K562 (cell line): ENCODE measurements at places on chromosomes 2 and 18. TPM values are rescaled to one million over a fixed set of nuclear protein-coding genes. Genes with fewer than 3 reads are reported as not detected.
A peak's percentile ranks its signal among the peaks of the same experiment; 100 is the strongest.

DNA sequence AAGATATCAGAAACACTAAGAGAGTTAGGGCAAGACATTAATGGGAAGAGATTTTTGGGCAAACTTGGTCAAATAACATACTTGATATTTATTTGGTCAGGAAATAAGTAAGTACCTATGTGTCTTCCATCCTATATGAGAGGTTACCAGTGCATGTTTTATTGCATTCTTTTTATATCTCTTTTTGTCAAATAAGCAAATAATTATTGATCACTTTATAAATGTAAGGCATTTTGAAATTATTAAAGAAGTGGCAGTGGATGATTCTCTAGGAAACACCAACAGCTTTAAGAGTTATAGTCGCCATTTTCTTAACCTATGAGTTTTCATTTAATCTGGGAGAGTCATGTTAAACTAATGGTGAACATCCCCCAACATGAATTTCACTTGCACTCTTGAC, 453.3 kb downstream of the MEIS1 start:
- DNase-seq = no peak

DNA sequence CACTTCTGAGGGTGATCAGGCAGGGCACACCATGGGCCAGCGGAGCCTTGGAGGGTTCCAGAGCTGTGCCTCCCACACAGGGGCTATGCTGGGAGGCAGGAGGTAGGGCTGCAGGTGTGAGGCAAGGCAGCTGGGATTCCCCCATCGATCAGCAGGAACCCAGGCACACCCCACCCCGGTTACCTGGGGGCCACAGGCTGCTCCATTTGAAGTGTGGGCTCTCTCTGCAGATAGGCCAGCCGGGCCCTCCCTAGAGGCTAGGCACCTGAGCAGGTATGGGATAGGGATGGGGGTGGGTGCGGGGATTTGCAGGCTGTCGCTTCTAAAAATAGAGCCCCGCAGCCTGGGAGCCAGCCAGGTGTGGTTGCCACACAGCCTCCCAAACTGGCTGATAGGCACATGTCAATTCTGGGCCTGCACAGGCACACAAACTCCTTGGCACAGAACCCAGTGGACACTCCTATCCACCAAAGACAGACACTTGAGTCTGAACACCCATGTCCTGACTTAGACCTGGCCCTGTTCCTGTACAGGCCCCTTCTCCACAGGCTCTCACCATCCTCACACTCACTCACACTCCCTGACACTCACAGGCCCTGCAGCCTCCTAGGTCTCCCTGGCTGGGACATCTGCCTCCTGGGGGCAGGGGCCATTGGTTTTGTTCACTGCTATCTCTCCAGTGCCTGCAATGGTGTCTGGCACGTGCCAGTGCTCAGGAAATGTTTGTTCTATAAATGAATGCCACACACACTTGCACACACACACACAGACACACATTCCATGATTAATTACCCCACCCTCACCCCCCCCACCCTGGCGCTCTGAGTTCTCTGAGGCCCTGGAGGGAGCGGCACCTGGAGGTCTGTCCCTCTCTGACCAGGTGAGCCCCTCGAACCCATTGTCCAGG, 73.4 kb downstream of the ZFP36L2 start:
- DNase-seq = no peak

- DNase-seq = no peak
Measured at GRCh38 chr2:38159597-38159996, 83.6 kb upstream of the CYP1B1 start.

GRCh38 chr18:38481576-38481975, 916.0 kb upstream of the CELF4 start:
- DNase-seq = no peak

CENPA gene
- total RNA-seq = 45.6 and 51.7 TPM in 2 replicates

GRCh38 chr2:225841314-225841713, 441.8 kb downstream of the NYAP2 start:
- DNase-seq = no peak

CD8B2 gene
- not detected in 2 replicates for total RNA-seq

DNA sequence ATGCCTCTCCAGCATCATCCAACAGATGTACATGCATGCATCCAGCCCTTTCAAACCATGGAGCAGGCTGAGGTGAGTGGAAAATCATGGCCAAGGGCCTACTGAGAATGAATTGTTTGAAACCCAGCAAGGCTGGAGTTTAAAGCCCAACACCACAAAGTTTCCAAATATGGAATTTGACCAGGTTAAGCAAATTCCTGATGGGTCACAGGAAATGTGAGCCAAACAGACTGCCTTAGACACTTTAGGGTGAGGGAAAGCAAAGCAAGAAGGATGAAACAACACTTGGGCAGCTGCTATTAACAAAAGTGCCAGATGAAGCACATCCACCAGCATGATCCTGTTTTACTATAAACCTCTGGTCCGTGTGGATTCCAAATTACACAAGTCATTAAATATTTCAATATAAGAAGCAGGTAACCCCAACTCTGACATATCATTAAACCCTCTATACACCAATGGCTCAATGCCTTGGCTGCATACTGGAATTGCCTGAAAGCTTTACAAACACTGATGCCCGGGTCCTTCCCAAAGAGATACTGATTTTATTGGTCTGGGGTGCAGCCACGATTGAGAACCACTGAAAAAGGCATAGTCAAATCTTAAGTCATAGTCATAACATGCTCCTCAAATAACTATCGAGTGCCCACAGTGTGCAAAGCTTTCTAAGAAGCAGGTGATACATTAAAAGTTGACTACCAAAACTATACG, 9.1 kb downstream of the KLF7 start:
- no peak for DNase-seq

AKAIN1 gene
- not detected in 2 replicates for total RNA-seq

DNA sequence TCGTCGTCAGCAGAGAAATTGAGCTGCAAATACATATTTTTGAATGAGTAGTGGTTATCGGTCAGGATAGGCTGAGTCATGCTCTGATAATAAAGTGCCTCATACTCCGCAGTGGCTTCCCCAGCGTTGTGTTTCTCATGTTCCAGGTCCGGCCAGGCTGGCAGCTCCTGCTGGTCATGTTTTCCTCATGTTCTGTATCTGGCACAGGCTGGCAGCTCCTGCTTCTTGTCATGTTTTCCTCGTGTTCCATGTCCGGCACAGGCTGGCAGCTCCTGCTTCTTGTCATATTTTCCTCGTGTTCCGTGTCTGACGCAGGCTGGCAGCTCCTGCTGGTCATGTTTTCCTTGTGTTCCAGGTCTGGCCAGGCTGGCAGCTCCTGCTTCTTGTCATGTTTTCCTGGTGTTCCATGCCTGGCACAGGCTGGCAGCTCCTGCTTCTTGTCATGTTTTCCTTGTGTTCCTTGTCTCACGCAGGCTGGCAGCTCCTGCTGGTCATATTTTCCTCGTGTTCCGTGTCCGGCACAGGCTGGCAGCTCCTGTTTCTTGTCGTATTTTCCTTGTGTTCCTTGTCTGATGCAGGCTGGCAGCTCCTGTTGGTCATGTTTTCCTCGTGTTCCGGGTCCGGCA, 148.9 kb downstream of the ATP9B start:
- DNase-seq = peak; percentile 30

PRKAG3 gene
- total RNA-seq = not detected in 2 replicates

DNA sequence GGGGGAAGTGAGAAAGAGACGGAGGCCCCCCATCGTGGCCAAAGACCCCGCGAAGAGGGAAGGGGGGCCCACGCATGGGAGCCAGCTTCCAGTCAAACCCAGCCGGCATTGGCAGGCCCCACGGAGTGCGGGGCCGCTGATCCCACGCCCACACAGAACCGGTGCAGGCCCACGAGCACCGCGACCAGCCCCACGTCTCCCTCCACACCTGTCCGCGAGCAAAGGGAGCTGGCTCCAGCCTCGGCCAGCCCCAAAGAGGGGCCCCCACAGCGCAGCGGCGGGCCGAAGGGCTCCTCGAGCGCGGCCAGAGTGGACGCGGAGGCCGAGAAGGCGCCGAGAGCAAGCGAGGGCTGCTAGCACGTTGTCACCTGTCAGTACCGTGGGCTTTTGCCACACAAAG, 125.0 kb upstream of the TWIST2 start:
- DNase-seq = no peak

DNA sequence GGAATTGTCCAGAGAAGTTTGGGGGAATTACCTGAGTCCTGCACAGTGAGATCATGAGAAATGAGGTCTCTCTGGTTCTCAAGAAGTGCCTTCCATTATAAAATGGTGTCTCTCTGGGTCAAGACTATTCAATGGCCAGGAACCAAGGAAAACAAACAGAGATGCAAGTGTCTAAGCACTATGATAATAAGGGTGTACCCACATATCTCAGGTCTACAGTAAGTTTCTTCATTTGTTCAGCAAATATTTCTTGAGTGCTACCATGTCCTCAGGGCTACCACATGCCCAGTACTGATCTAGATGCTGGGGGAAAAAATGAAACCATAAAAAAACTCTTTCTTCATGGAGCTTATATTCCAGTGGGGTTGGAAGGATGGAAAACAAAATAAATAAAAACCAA, 170.0 kb downstream of the ACKR3 start:
- no peak for DNase-seq

GRCh38 chr18:63271881-63272299, 47.7 kb downstream of the BCL2 start:
- no peak for DNase-seq

- no peak for DNase-seq
Measured at GRCh38 chr2:64273524-64274398, 129.5 kb upstream of the PELI1 start.

GRCh38 chr18:63141778-63142176, 177.8 kb downstream of the BCL2 start:
- DNase-seq = no peak

COL6A3 gene
- 4.1 and 4.3 TPM in 2 replicates for total RNA-seq

DNA sequence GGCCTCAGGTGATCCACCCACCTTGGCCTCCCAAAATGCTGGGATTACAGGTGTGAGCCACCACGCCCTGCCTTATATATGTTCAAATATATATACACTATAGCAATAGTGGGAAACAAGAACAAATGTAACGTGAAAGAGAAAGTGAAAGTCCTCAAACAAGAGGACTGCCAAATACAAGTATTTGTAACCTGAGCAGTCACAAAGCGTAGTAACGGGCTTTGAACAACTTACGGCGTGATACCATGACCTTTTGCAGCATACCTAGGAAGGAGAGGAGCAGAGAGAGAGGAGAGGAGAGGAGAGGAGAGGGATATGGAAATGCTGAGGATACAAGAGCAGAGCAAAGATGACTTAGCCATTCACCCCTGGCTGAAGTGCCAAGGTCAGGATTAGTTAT, 113.8 kb upstream of the RGPD4 start:
- DNase-seq = no peak

LAMA3 gene
- 0.07 and 0.13 TPM in 2 replicates for total RNA-seq

GCG gene
- 0.29 TPM in 1 of 2 replicates, not detected in the other for total RNA-seq

- no peak for DNase-seq
Measured at GRCh38 chr2:79638954-79639353, 126.1 kb downstream of the CTNNA2 start.

DNA sequence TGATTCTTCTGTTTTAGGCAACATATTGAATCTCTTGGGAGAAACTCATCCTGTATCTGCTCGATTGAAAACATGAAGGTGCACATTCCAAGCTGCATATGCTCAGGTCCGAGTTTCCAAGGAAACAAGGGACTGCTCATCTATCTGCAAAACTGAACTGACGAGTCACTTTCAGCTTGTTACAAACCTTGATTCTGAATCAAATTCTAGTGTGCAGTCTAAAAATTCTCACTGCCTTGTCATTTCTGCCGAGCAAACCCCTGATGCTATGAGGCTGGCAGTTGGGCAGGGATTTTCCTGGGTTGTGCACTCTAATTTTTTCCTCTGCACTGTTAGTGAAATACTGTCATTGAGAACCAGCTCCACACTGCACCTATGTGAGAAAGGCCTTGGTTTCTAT, 101.3 kb upstream of the ETAA1 start:
- no peak for DNase-seq

DNA sequence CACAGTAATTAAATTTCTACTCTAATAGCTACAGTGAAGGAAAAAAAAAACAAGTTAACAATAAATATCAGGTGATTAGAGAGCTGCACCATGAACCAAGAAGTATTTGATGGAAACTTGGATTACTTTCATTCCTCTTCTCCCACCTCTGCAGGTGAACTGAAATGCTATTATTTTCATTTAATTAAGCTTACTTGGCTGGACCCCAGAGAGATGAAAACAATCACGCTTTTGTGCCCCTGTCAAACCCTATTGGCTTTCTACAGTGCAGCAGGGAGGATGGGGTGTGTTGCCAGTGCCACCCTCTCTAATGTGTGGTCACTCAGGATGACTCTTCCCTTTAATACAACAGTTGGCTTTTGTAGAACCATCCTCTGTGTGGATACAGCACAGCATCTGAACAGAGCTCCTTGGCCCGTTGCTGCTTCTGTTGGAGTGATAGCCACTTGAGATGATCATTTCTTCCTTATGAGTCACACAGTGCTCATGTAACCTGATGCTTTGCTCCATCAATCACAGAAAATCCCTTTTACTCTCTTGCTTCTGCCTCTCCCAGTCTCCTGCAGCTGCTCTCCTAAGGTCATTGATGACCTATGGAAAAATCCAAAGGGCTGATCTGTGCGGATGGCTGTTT, 5.5 kb upstream of the ARL4C start:
- DNase-seq = no peak

DNA sequence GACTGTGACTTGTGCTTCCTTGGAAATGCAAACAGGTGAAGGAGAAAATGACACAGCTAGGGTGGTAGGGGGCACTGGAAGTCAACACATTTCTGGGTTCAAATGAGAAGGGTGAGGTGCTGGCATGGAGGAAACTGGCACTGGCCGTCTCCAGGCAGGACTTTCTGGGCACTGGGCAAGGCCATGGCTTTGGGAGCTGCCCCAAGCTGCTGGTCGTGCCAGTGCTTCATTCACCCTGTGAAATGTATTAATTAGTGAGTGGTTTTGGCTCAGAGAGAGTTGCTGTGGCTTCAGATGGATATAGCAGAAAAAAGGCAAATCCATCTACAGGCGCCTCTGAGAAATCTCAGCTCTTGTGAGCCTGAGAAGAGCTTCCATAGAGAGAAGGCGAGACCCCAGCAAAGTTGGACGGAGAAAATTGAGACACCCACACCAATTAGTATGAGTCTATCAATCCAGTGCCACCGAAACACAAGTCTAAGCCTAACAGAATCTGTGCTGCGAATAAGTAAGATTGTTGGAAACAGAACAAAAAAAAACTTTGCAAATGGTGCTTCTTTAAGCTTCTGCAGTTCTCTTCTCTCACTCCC, 202.1 kb upstream of the TNP1 start:
- DNase-seq = no peak

DNA sequence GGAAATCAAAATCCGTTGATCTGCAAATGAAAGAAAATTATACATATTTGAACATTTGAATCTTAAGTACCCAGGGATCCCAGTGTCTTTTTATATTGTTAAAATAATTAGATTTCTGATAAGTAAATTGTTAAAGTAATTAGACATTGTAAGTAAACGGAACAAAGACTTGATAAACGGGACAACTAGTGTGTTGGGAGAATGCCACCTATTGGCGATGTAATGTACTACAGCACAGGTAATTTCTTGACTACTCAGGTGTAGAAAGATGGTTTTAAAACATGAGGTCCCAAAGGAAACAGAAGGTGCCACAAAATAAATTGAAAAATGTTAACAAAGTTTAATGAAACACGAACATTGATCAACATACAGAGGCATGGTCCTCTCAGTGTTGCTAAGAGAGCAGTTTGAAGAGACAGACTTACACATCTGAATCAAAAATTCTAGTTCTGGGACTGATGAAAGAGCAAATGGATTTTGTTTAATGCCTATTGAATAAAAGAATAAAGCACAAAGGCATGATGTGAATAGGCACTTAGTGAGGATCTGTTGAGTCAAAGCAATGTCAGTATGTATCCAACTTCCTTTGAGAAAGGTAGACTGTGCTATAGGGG, 103.4 kb upstream of the RASGRP3 start:
- peak; percentile 63 for DNase-seq
